ENCODE measurements at places on chromosomes 6 and 20.

DNA sequence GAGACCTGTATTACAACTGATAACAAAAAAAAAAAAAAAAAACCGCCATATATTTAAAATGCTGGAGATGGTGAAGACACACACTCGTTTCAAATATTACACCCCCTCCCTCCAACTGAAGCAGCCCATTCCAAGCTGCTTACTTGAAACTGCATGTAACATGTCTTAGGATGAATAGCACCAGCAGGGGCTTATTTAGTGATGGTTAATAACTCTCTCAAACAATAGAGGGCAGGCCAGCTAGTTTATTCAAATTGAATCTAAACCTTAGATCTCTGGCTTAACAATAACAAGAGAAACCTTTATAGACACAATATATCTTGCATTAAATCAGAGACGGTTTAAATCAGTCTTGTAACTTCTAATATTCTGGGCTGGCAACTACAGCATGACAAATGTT lies 9.3 kb upstream of the JPH2 start:
- no peak for DNase-seq

GRCh38 chr6:12584631-12585405 lies 131.7 kb upstream of the PHACTR1 start:
- no peak for DNase-seq

DNA sequence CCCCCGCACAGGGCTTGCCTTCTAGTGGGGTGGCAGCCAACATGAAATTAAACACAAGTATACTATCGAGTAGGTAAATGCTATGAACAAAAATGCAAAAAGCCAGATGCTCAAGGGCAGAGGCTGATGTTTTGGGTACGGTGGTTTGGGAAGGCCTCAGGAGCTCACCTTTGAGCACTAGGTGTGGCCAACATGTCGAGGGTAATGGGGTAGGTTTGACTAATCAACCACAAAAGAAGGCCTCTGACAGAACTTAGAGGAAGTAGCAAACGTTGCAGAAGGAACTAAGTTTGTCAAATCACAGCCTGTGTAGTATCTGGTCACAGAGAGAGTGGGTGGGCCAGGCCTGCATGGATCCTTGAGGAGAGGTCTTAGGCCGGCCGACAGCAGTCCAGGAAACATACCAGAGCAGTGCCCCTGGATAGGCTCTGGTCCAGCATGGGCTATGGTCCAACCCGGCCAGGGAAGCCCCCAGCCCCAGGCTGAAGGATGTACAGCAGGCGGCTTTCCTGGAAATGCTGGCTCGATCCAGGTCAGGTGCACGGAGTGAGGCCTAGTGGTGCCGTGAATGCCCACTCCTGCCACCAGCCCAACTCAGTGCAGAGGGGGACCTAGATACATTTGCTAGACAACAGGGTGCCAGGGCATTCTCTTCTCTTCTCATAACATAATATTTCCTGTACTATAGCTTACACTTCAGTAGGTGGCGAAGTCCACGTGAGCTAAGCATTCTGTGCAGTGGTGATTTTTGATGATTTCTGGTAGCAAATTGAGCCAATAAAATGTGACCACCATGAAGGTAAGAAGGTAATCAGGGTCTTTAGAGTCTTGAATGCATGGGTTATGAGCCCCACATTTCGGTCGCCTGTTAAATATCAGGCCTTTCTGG lies 56.3 kb upstream of the CD93 start:
- no peak for DNase-seq

DNA sequence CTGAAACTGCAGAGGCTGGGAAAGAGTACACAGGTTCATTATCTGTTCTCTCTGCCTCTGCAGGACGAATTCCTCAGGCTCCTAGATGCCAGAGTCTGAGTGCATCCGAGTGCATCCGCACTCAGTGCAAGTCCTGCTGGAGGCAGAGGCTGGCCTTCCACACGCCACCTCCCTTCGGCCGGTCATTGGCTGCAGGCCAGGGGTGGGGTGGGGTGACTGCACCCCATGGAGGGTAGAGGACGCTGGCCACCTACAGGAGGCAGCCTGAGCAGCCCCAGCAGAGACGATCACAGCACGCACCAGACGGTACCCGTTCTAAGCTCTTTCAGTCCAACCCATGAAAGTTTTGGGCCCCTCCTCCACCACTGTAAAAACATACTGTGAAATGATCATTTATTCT lies 11.7 kb downstream of the SFT2D1 start:
- DNase-seq, result no peak

DNA sequence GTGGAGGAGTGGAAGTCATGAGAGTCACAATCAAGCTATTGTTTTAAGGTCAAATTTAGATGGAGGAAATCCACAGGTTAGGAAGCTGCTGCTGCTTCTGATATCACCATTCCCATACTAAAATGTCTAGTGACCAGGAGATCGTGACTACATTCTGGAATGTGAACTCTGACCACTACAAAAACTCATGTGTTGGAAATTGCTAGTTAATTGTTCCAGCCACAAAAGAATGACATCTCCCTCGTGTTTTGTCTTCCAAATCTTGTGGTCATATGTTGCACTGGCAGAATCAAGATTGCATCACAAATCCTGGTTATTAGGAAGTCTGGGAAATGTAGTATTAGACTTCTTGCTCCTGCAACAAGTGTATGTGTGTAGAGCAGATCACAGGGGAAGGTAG lies 441.9 kb downstream of the CD109 start:
- no peak for DNase-seq

- no peak for DNase-seq
Measured at GRCh38 chr6:46269447-46270229, 98.9 kb upstream of the ENPP5 start.

DNA sequence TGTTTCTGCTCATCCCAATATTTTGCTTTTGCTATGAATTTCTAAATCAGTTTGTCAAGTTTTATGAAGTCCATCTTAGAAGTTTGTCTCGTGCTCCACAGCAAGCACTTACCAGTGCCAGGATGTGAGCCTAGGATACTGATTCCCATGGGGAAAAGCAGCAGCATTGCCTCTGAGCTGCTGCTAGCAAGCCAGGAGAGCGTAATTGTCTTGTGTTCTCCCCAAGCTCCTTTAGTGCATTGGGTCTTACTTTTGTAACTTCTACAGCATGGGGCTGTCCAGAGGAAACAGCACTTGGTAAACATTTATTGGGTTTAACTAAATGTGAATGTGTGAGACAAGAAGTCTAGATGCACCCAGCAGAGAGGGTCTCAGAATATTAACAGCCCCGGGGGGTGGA lies 76.1 kb downstream of the RNF182 start:
- DNase-seq, result no peak

DNA sequence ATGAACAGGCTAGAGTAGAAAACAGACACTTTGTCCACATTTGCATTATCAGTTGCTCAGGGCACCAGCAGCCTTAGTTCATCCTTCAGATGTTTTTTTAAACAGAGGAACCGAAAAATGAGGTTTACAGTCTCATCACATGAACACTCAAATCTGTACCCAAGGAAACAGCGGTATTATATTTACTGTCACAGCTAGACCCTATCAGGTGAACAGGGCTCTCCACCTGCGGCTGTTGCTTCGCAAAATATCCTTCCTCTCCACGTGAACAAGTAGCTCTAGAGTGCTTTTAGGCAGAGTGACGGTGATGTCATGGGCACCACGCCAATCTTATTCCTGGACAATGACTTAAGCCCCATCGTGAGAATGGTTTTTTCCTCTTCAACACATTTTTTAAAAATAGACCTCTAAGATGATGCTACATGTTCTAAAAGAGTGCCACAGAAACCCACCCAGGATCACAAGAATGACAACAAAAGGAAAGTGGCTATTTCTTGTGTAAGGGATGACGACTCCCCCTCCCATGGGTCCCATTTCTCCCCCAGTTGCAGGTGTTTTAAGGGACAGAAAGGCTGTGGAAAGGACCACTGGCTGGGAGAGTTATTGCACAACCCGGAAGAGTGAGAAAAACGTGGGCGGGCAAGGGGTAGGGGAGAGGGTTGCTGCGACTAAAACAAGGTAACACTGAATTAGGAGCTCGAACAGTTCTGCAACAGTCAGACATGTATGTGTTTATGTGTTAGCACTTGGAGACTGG lies 77.7 kb downstream of the EFHC1 start:
- no peak for DNase-seq

DNA sequence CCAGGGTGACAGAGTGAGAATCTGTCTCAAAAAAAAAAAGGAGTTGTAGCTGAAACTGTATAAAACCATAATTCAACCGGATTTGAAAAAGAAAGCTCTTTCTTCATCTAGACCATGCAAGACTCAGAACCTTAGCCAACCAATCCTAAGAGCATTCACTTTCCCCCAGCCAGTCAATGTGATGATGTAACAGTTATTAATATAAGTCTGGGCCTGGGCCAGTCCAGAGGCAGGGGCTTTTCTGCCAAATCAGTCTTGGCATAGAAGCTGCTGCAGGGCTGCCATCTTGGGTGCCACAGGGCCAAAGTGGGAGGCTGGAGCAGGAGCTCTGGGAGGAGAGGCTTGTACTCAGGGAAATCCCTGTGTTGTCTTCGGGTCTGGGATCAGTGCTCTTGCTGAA lies 288.4 kb downstream of the CLIC5 start:
- no peak for DNase-seq

DNA sequence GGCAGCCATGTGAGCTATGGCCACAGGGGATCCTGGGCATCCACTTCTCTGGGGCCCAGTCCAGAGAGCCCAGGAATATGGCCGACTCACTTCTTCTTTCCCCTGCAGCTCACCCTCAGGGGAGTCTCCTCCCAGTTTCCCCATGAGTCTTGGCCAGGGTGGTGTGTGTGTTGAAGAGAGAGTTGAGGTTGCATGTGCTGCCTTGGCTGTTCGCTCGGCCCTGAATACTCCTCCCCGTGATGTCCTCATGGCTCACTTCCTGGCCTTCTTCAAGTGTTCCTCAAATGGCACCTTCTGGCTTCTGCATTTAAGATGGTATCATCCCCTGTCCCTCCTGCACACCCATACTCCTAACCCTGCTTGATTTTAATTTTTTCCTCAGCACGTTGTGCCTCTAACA lies 3.2 kb upstream of the TREML1 start:
- no peak for DNase-seq

- DNase-seq, result no peak
Measured at GRCh38 chr20:63529180-63529860, 7.9 kb downstream of the PTK6 start.
